ENCODE measurements at places on chromosomes 5 and 9.
A peak's percentile ranks its signal among the peaks of the same experiment; 100 is the strongest.

DNA sequence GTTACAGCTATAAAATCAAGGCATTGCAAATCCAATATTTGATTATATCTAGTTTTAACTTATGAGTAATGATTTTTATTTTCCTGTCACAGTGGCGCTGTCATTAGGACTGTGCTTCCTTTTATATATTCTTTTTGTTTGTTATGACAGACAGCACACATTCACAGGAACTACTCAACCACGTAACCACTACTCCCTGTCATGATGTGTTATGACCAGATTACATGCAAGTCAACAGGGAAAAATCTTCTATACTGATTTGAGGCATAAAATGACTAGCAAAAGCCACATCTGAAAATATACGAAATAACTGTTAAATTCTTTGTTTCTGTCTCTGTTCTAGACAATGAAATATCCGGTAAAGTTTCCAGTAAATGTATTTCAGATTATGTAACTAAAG, 25.4 kb downstream of the SREK1 start:
- DNase-seq = peak; percentile 5

DNA sequence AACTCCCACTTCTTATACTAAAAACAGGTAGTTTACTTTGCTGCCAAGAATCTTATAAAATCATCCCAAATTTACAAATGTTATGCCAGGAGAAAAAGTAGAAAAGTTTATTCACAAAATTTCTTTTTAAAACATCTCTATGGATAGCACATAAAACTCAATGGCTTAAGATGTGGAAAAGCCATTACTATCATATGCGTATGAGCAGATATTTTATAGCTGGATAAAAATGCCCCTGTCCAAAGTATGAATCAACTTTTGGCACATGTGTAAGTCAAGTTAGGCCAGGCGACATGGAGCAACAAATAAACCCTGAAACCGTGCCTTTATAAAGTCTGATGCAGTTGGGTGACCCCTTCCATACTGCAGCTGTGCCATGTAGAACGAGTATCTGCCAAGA, 38.6 kb upstream of the FBP1 start:
- DNase-seq = no peak

- no peak for DNase-seq
Measured at GRCh38 chr5:6417657-6418056, 31.0 kb upstream of the UBE2QL1 start.

DNA sequence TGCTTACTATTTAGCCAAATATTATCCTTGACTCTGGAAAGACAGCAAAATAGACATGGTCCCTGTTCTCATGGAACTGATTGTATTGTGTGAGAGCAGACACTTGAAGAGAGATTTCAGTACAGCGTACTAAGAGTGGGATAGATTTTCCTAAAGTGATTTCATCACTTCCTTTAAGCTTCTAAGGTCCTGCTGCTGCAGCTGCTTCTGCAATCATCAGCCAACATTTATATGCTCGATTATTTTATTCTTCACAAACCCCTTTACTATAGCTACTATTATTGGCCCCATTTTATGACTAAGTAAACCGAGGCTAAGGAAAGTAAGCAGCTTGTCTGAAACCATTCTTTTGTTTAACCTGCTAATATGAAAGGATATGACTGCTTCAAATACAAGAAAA, 137.7 kb downstream of the SPATA31D1 start:
- no peak for DNase-seq

Measured in Daoy (cell line).